Activated CD8-positive, alpha-beta memory T cell treated with anti-CD3 and anti-CD28 coated beads for 1 hour (primary cell): ENCODE measurements at places on chromosomes 11 and 22.

- no peak for DNase-seq
Observed at GRCh38 chr11:67486481-67487195, 3.8 kb downstream of the AIP start.

DNA sequence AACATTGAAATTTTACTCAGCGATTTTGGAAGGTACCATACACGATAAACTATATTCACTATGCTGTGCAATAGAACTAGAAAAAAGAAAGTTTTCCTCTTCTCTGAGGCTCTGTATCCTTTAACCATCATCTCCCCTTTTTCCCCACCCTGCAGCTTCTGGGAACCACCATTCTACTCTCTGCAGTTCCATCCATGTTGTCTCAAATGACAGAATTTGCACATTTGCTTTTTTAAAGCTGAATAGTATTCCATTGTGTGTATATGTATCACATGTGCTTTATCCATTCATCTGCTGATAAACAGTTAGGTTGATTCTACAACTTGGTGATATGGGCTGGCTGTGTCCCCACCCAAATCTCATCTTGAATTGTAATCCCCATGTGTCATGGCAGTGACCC lies 21.2 kb downstream of the TMEM123 start:
- no peak for DNase-seq

DNA sequence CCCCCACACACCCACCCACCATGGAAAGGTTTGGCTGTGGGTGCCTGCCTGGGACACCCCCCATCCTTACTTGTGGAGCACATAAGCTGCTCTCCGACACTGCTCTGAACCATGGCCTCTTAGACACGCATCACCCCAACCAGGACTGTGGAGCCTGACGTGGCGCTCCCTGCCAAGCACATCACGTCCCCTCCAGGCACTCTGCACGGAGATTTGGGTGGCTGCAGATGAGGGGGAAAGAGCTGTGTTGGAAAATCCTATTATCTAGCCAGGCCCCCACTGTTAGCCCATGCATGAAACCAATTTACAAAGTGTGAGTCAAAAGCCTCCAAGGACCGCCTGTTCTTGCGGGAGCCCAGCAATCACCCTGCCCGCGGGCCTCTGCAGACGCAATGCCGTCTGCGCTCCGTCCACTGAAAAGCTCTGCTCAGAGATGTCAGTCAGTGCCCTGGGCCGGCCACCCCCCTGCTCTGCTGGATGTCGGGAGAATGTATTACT lies 163.4 kb upstream of the NECTIN1 start:
- no peak for DNase-seq

- no peak for DNase-seq
Observed at GRCh38 chr11:40445391-40445790, 1014.1 kb downstream of the LRRC4C start.

GRCh38 chr11:124732230-124732629 lies 7.5 kb upstream of the NRGN start:
- DNase-seq = no peak

DNA sequence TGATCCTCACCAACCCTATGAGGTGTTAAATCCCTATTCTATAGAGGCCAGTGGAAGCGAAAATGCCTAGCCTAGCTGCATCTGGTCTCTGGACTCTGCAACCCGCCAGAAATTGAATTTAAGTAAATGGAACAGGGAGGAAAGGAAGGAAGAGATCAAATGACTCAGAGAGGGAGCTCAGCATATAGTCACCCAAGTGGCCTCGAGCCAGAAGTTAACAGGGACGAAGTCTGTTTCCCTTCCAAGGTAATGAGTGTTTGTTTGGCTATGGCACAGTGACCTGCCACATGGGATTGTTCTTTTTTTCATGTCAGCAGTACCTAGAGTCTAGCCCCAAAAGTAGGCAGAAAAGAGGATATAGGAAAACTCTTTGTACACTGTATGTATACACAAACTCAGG lies 66.3 kb downstream of the PAK1 start:
- DNase-seq = no peak

GRCh38 chr22:36347094-36347493 lies 40.7 kb downstream of the MYH9 start:
- DNase-seq = no peak

DNA sequence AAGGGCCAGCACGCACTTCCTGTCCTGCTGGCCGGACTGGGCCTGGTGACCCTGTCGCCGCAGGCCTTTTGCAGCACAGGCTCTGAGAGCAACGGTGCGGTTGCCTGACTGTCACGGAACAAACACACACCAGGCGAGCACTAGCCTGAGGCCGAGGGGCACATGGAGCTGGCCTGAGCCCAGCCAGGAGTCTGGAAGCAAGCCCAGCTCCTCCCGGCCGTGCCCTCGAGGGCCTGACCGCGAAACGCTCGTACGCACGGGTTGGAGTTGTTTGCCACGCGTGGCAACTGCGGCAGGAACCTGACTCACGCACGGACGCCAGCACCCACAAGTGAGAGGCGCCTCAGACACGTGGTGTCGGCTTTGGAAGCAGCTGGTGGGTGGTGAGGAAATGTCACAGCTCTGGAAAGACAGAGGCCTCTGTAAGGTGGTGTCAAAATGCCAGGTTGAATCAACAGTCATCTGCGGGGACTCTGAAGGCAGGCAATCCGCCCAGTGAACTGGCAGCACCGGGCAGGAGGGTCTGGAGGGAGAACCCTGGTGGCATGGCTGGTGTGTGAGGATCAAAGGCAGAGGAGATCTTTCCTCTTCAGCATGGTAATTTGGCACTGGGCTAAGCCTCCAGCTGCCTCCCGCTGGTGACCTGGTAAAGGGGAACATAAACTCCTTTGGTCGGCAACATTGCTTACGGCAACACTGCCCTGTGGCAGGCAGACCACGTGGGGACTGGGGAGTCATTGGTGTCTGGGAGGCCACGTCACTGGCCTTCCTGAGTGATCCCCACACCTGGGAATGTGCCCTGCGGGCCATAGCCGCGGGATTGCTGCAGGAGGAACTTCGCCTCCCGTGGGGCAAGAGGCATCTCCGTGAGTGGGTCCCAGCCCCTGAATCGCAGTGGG lies 15.3 kb upstream of the IL17REL start:
- peak; percentile 31 for DNase-seq

DNA sequence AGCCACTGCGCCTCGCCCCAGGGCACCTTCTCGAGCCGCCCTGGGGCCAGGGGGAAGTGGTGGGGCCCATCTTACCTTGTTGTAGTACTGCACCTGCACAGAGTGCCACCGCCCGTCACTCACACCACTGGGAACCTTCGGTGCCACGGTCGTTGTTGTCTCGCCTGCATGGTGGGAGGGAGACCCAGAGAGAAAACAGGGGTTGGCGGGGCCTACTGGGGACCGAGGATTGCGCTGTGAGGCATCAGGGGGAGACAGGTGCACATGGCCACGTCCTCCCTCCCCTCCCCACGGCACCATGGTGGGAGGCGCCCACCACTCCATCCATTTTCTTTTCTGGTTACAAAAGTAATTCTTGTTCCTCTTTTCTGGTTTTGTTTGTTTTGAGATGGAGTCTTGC lies 97.8 kb downstream of the TRMU start:
- no peak for DNase-seq

- DNase-seq = no peak
Observed at GRCh38 chr22:24789516-24789915, 15.0 kb upstream of the PIWIL3 start.

DNA sequence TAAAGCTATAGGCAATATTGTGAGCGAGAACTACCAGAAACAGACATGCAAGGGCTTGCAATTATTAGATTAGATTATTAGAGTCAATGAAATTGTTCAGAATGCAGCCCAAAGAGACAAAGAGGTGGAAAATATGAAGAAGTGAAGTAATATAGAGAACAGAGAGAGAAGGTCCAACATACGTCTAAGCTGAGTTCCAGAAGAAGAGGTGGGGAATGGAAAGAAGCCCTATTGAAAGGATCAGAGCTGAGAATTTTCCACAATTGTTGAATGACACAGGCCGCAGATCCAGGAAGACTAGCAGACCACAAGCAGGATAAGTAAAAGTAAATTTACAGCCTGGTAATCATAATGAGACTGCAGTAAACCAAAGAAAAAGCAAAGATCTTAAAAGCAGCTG lies 93.2 kb downstream of the EXT2 start:
- no peak for DNase-seq

DNA sequence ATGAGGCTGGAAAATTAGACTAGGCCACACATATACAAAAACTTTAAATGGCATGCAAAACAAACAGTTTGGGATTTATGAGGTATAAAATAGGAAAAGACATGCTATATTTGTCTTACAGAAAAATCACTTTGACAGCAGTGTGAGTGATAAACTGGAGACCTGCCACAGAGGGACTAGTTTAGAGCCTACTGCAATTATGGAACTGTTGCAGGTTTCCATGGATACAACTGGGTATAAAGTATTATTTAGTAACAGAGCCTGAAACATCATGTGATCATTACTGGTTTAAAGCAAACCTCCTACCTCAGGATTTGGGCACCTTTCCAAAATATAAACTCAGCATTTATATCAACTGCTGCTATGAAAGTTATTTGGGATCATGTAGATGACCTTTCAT lies 1032.5 kb downstream of the DLG2 start:
- no peak for DNase-seq

DNA sequence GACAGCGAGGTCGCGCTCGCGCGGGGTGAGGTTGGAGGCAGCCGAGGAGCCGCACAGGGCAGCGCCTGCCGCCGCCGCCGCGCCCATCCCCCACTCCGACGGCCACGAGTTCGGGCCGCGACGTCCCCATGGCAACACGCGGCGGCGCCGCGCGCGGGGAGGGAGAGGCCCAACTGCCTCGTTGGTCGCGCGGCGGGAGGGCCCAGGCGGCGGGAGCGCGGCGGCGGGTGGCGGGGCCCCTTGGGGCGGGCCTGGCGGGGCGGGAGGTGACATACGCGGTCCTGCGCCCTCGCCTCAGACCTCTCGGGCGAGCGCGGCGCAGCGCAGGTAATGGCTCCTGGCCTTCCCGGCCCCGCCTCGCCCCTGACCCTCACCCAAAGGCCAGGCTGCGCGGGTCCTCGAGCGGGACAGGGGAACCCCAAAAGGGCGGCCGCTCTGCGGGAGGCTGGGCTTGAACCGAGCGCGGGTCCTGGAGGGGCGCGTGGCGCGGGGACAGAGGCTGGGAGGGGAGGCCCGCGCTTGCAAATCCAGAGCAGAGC lies at the start of gene DEUP1:
Gene DEUP1 (plus strand): TSS at position 297 of the 539 bp plus-strand sequence. CDS start 1,518 bp downstream, outside the sequence.
- no peak for DNase-seq

GRCh38 chr11:33448461-33449130 lies 191.4 kb downstream of the HIPK3 start:
- no peak for DNase-seq

DNA sequence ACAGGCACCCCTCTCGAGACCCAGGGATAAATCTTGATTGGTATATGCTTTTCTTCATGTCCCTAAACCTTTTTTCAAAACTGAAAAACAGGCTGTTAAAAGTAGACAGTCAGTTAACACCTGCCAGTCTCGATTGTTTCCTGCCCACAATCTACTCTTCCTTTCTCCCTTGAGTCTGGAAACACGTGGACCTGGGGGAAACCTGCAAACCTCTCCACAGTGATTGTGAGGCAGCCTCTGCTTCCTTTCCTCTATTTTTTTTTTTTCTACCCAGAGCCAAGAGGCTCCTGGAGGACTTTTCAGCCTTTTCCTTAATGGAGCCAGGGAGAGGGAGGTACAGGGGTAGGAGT lies 69.4 kb upstream of the CLMP start:
- no peak for DNase-seq

GRCh38 chr11:58730507-58731089 lies 1.1 kb downstream of the GLYAT start:
- DNase-seq = no peak

GRCh38 chr11:118917481-118918127 lies 8.1 kb downstream of the BCL9L start:
- no peak for DNase-seq

DNA sequence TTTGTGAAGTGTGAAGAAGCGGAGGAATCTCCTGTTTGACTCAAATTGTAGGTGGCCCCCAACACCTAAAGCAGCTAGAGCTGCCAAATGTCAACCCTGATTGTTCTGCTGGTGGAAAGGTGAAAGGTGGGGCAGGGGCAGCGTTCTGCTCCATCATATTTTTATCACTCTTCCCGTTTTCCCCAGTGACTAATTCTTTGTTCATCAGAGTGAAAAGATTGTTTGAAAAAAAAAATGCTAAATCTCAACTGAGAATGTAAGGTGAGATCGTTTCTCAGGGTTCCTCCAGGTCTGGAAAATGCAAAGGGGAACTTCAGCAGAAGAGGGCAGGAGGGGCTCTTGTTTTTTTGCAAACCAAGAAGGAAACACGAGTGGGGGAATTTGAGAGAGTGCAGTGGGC lies 137.7 kb downstream of the MN1 start:
- DNase-seq = no peak

- DNase-seq = peak; percentile 65
Observed at GRCh38 chr11:66545701-66546367, at the start of gene ZDHHC24. Gene ZDHHC24 (minus strand): TSS chr11:66546048. CDS start chr11:66546003, 45 bp downstream.

DNA sequence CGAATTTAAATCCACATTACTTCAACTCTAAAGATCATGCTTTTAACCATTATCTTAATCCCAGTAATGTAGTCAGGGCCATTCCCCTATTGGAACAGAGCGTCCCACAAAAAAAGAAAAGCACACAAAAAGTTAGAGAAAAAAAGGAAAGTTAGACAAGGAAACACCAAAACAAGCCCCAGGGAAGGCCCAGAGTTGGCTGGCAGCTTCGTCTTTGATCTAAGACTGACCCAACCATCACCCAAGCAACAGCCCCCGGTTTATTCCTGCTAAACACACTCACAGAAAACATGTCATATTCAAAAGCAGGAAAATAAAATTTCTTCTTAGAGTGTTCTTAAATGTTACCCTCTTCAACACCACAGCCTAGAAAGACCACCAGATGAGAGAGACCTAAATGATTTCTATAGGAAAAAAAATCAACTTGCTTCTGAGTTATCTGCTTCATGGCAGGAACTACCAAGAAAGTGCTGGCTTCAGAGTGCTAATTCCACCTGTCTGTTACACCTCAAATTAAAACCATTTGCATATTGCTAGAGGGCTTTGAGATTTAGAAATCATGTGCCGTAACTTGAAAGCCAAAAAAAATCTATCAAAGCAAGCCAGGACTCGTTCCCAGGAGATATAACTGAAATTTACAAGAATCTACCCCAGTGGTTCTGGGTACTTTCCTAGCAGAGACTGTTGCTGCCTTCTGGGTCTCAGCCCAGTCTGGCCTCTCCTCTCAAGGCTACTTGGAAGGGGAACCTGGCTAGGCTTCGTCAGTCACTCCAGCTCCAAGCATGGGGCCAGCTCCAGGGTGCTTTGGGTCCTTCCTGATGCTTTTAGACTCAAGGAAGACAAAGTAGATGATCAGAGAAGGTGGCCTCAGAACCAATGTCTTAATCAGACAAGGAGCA lies 31.2 kb downstream of the POU2AF3 start:
- no peak for DNase-seq

- DNase-seq = no peak
Observed at GRCh38 chr11:119643212-119643875, 85.7 kb downstream of the NECTIN1 start.
